ENCODE measurements at places on chromosomes 5 and 9.

DNA sequence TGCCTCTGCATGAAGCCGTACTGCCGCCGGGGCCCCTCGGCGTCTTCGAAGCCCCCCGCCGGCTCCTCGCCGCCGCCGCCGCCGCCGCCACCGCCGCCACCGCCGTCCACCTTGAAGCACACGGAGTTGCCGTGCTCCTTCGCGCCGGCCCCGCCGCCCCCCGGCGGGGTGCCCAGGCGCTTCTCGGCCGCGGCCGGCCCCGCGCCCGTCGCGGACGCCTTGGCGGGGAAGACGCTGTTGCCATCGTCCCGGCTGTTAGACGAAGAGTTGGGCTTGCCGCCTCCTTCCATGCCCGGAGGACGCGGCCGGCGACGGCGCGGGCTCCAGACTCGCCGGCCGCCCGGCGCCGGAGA, 400 bp downstream of the HCN1 start:
- no peak for DNase-seq

DNA sequence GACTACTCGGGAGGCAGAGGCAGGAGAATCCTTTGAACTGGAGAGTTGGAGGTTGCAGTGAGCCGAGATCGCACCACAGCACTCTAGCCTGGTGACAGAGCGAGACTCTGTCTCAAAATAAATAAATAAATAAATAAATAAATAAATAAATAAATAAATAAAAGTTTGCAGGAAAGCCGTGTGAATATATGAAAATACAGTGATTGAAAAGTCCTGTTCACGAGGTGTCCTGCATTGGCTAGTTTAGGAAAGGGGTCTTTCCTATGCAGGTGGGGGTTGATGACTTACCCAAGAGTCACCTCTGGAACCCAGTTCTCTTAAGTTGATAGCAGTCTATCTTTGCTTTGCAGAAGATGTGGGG, 7.3 kb downstream of the TENT4A start:
- DNase-seq = no peak

DNA sequence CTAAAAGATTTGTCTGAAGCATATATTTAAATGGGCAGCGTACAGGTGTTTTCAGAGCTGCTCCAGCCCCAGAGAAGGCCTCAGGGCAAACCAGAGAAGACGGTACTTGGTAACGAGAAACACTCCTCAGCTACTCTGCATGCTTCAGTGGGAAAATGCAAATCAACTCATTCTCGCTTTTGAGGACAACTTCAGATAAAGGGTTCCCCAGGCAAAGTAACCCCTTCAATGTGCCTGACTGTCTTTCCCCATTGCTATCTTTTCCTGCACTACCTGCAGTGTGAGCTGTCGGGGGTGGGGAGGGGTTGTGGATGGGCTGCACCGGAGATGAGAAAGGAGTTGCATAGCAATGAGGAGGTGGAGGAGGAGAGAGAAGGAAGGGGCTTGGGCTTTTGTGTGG, 339.7 kb upstream of the CLINT1 start:
- no peak for DNase-seq

DNA sequence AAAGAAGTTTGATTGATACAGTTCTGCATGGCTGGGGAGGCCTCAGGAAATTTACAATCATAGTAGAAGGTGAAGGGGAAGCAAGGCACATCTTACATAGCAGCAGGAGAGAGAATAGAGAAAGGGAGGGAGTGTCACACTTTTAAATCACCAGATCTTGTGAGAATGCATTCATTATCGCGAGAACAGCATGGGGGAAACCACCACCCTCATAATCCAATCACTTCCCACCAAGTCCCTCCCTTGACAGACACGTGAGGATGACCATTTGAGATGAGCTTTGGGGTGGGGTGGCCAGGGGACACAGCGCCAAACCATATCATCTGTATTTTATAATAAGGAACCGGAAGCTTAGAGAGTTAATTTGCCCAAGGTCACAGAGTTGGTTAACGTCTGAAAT, 13.7 kb upstream of the FOCAD start:
- no peak for DNase-seq

DNA sequence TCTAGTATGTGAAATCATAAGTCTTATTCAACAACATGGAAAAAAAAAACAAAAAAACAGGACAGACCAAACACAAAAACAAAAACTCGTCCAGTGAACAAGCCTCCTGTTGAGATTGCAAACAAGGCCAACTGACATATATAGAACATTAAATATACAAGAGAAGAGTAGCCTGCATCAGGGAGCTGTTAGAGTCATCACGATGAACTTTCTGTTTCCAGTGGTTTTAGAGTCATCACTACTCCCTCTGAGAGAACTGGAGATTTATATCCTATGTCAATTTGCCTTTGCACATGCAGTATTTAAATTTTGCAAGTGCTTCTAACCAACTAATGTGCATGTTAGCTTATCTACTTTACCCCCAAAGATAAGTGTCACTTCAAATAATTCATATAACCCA, 9.9 kb downstream of the SNCAIP start:
- DNase-seq = no peak

DNA sequence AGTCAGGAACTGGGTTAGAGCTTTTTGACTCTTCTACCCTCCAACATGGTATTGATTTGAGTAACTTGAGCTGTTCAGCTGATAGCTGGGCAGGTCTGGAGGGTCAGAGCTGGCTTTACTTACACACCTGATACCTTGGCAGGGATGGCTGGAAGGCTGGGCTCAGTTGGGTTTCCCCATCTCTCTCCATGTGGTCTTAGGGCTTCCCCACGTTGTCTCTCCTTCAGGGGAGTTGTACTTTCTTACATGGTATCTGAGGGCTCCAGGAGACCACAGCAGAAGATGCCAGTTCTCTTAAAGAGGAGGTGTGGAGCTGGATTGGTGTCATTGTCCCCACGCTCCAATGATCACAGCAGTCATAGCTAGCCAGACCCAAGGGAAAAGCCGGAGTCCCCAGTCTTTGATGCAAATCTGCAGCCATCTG, 25.6 kb downstream of the ISOC1 start:
- DNase-seq = no peak

DNA sequence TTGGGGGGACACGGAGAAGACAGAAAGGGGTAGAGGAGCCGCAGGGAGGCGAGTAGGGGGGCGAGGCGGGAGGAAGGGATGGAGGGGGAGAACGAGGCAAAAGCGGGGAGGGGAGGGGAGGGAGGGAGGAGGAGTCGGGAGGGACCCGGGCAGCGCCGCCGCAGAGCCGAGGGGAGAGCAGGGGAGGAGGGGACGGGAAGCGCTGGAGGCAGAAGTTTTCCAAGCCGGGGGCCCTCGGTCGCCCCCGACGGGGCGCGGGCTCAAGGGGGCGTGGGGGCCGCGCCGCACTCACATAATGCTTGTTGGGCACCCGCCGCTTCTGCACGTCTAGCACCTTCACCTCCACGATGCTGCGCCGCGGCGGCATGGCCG, 353 bp downstream of the SH3PXD2B start:
- no peak for DNase-seq

GRCh38 chr5:73815631-73816030, 189.6 kb downstream of the ARHGEF28 start:
- DNase-seq = no peak

DNA sequence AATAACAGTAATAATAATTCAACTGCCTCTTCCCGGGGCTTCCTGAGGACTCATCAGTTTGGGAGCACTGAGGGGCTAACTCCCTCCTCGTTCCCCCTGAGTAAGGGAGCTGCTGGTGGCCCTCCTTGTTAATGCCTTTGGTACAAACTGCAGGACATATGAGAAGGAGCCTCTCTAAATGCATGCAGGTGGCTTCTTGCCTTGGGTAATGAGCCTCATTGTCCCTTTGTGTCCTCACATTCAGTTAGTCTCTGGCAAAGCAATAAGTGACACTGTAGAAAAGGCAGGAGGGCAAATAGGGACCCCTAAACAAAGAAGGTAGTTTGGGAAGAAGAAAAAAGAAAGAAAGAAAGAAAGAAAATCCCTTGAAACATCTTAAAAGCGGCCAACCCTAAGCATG, 95.4 kb upstream of the ERCC6L2 start:
- DNase-seq = no peak

- no peak for DNase-seq
Observed at GRCh38 chr5:159971038-159971437, 37.9 kb upstream of the TTC1 start.

DNA sequence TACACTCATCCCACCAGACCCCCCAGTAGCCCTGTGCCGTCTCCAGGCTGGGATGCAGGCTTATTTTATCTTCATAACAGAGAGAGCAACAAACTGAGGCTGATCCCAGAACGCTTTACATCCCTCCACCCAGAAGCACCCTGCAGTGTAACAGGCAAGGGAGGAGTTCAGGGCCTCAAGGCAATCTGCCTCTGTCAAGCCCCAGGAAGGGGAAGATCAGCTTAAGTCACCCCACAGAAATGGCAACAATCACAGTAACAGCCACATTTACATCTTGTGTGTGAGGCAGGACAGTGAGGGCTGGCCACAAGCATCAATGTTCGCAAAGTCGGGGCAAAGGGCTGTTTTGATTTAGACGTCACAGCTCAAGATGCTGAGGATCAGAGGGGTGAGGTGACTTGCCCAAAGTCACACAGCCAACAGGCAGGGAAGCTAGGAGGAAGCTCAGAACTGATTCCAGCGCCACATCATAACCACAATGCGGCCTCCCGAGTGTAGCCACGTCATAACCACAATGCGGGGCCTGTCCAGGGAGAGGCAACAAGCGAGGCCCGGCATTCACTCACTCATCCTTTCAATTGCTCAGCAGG, 14.4 kb downstream of the STK10 start:
- no peak for DNase-seq

- no peak for DNase-seq
Observed at GRCh38 chr5:6886866-6887265, 173.6 kb downstream of the TENT4A start.

DNA sequence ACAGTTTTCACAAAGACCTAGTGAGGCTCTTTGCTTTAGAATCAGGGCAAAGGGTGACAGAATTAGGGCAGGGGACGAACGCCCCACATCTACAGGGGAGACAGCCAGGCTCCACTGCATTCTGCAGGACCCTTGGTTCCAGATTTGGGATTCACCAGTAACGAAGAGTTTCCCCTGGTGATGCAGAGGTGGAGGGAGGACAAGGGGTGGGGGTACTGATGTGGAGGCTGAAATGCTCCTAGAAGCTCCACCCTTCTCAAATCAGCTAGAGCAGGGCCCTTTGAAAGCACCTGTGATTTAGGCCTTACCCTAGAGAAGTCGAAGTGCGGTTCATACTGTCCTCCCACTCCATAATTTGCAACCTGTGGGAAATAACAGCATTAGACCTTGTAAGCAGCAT, 29.1 kb downstream of the P4HA2 start:
- DNase-seq = no peak

DNA sequence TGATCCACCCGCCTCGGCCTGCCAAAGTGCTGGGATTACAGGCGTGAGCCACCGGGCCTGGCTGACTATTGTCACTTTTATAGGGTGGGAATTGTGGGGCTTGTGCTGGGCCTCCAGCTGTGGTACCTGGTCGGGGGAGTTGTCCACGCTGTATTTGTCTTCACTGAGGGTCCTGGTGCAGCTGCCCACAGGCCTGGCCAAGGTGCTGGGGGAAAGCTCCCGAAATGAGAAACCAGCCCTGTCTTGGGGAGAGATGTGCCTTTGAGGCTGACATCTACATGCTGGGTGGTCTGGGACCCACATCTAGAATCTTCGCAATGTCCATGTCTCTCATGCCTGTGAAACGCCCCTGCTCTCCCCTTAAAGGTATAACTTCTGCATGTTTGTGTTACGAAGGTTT, 2.6 kb downstream of the EXOC3 start:
- no peak for DNase-seq

DNA sequence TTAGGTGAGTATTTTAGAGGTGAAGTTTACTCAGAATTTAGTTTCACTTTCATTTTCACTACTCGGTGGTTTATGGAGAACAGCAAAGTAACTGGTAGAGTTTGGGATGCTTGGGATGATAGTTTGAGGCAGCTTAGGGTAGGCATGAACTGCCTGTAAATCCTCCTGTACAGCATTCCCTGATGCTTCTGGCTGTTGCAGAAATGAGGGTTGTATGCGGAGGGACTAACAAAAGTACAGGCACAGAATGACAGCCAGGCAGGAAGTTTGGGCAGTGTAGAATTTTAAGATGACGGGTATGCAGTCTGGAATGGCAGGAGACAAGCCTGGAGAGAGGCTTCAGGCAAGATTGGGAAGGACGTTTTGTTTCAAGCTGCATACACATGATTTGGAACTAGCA, 48.0 kb upstream of the FAM120AOS start:
- DNase-seq = no peak

GRCh38 chr5:94184870-94185269, 433.5 kb downstream of the KIAA0825 start:
- DNase-seq = no peak

GRCh38 chr5:90861843-90862586, 303.4 kb downstream of the ADGRV1 start:
- DNase-seq = no peak

- no peak for DNase-seq
Observed at GRCh38 chr5:95768731-95769130, 37.6 kb downstream of the RHOBTB3 start.

- DNase-seq = no peak
Observed at GRCh38 chr5:134642931-134643530, 5.6 kb upstream of the SEC24A start.

GRCh38 chr9:108687006-108687987, 168.5 kb downstream of the ACTL7B start:
- DNase-seq = no peak

- no peak for DNase-seq
Observed at GRCh38 chr5:147223343-147223742, 11.5 kb upstream of the STK32A start.

DNA sequence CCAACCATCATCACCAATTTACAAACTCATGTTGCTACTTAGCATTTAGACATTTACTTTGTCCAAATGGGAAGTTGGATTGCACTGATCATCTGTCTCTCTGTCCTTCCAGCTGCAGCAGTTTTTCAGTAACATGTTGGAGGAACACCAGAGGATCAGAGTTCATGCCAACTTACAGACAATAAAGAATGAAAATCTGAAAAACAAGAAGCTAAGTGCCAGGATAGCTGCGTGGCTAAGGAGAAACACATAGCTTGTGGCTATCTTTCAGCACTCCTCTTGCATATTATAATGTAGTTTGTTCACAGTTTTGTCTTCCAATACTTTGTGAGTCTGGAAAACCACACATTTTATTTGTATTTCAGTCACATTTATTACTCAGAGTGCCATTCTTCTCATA, 6.4 kb upstream of the ARL14EPL start:
- DNase-seq = no peak

DNA sequence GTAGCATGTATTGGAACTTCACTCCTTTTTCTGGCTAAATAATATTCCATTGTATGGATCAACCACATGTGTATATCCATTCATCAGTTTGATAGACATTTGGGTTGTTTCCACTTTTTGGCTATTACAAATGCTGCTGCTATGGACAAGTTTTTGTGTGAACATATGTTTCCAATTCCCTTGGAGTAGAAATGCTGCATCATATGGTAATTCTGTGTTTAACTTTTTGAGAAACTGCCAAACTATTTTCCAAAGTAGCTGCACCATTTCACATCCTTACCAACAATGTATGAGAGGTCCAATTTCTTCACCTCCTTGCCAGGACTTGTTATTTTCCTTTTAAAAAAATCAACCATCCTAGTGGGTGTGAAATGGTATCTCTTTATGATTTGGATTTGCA, 8.4 kb downstream of the FRRS1L start:
- no peak for DNase-seq

GRCh38 chr5:159609359-159609758, 279.1 kb upstream of the IL12B start:
- no peak for DNase-seq

- DNase-seq = no peak
Observed at GRCh38 chr9:122695696-122696095, 20.8 kb downstream of the OR1L3 start.

GRCh38 chr9:31912636-31913035, 471.8 kb upstream of the ACO1 start:
- DNase-seq = no peak

Measured in NCI-H1417 treated with DMSO at 0.1 percent for 48 hours (cell line).